ENCODE measurements at places on chromosomes 12 and 14.
A peak's percentile ranks its signal among the peaks of the same experiment; 100 is the strongest.

DNA sequence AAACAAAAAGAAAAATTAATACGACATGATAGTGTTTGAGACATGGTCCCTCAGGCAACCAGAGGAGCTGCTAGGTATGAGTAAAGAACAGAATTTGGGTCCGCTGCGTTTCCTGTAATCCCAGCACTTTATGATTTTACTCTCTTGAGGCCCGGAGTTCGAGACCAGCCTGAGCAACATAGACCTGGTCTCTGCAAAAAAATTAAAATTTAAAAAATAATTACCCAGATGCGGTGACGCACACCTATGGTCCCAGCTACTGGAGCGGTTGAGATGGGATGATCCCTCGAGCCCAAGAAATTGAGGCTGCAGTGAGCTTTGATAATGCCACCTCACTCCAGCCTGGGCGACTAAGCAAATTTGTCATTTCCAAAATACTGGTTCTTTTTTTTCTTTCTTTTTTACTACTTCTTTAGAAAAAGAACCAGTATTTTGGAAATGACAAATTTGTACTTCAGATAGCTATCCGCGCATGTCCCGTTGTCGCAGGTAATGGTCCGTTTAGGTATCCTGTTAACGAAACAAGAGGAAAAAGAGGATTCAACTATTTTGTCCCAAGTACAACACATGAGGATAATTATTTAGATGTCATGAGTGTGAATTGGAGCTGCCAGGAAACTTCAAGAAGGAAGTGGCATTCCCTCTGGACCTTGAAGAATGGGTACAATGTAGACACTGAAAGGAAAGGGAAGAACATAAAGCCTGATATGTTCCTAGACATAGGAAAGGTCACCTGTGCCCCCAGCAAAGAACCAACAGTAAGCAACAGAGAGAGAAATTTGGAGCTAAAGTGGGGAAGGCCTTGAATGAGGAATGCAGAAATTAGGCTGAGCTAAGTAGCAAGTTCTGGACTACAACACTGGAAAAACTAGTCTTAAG lies 1.2 kb upstream of the HECTD1 start:
- peak; percentile 18 for DNase-seq

GRCh38 chr14:74596741-74597450 lies 15.1 kb downstream of the LTBP2 start:
- DNase-seq, result no peak

DNA sequence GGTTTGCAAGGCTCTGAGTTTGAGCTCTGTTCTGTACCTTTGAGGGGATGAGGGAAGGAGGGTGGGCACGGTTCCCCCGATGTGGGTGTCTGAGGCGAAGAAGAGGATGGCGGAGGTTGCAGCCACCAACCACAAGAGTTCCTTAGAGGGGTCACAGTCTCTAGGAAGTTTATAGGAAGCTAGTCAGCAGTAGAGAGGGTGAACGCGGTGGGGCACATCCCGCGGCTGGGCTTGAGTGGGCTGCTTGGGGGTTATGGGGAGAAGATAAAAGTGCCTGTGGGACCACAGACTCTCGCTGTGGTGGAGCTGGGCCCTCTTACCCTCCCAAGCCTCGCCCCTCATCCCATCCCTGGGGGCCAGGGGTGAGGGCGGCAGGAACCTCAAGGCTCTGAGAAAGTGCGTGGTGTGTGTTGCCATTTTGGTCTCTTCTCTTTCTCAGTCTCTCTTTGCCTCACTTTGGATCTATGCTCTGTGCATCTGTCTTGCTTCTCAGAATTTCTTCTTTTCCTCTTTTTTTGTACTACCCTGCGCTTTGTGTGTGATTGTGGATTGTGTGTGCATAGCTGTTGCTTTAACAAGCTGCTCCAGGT lies 2.7 kb downstream of the CD4 start:
- no peak for DNase-seq

GRCh38 chr14:92462568-92462967 lies 51.0 kb upstream of the RIN3 start:
- DNase-seq, result no peak

- no peak for DNase-seq
These were observed 327.5 kb upstream of the DIO2 start for GRCh38 chr14:80538633-80539375.

DNA sequence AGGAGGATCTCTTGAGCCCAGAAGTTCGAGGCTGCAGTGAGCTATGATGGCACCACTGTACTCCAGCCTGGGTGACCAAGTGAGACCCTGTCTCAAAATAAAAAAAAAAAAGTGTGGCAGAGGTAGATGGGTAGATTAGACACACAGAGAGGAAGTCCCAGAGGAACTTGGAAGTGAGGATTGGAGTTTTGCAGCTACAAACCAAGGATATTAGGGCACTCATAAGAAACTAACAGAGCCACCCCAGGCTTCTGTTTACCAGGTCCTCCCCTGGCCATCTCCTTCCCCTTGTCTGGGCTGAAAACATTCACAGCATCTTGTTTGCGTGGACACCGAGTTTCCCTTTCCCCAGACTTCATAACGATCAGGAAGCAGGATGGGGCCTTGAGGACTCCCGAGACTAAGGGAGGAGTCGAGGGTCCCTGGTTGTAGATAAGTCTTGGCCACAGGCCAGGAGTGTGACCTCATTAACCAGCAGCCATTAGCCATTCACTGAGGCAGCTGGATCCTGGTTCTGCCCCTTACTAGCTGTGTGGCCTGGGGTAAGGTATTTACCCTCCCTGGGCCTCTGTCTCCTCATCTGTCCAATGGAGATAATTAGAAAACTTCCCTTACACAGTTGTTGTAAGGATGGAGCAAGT lies 2.1 kb downstream of the MAP1LC3B2 start:
- DNase-seq, result no peak

- no peak for DNase-seq
These were observed 8.2 kb downstream of the TMEM121 start for GRCh38 chr14:105534586-105534985.

- no peak for DNase-seq
These were observed 59.4 kb upstream of the FOXN3 start for GRCh38 chr14:89476354-89476896.

DNA sequence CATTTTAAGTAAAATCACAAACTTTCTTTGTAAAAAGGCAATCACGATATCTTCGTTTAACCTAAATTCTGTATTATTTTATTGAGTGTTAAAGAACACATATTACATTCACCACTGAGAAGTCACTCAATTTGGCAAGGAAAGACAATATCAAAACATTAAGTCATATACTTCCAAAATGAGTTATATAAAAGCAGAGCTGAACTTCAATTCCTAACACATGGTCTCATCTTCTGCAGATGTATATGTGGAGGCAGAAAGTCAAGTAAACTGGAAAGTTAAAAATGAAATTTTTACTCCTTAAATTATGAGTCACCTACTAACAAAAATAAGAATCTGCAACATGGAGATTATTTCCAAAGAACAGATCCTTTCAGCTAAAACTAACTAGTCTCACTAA lies 28.7 kb downstream of the BMAL2 start:
- DNase-seq, result no peak

DNA sequence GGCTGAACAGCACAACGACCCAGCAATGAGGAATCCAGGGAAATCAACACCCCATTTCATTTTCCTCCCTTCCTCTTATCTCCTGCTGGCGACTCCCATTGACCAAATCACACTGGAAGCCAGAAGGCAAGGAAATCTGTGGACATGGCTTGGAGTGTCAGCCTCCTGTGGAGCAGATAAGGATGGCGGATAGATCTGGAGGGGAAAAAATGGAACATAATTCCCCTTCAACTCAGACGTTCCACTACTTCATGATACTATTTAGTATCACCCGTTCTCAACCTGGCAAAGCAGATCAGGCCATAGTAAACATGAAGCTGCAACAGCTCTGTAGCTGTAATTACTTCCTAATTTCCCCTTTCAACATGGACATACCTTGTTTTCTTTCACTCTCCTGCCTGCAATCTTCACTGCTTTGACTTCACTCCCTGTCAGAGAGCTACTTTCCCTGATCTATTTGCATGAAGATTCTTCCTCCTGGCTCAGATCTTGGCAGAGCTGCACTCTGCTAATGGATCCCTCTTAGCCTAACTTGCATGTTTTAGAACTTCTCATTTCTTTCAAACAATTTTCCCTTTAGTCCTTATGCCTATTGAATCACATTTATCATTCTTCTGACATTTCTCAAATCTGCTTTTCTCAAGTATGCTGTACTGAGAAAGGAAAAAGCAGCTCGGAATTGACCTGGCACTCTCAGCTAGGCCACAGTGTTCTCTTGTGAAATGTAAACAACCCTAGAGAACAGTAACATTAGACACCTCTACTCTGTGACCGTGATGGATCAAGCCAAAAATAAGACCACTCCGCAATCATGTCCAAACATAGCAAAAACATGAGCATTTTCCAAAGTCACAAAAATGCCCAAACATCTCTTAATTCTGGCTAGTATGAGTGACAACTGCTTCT lies 135.1 kb downstream of the ETNK1 start:
- DNase-seq, result no peak

GRCh38 chr12:69068448-69068847 lies 135.5 kb upstream of the CPM start:
- DNase-seq, result no peak

- no peak for DNase-seq
These were observed 20.3 kb downstream of the SLC8A3 start for GRCh38 chr14:70168406-70168805.

DNA sequence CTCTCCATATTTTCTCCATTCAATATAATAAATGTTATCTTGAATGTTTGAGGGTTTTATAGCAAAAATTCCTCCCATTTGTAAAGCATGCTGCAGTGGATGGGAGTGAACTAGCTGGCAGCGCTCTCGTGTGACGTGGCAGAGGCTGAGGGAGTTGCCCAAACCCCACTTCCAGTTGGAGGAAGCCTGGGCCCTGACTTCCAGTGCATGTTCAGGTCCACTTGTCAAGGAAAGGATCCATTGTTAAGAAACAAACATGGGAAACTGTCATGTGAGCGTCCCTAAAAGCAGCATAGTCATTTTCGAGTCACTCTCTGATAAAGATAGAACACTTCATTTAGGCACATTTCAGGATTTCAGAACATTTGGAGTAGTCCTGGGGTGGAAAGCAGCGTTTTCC lies 116.6 kb downstream of the SLC25A47 start:
- no peak for DNase-seq

GRCh38 chr12:15556411-15557102 lies 232.6 kb downstream of the EPS8 start:
- no peak for DNase-seq

- no peak for DNase-seq
These were observed 2.4 kb downstream of the EMP1 start for GRCh38 chr12:13198876-13199275.

- no peak for DNase-seq
These were observed 165.6 kb downstream of the SUDS3 start for GRCh38 chr12:118541934-118542333.

DNA sequence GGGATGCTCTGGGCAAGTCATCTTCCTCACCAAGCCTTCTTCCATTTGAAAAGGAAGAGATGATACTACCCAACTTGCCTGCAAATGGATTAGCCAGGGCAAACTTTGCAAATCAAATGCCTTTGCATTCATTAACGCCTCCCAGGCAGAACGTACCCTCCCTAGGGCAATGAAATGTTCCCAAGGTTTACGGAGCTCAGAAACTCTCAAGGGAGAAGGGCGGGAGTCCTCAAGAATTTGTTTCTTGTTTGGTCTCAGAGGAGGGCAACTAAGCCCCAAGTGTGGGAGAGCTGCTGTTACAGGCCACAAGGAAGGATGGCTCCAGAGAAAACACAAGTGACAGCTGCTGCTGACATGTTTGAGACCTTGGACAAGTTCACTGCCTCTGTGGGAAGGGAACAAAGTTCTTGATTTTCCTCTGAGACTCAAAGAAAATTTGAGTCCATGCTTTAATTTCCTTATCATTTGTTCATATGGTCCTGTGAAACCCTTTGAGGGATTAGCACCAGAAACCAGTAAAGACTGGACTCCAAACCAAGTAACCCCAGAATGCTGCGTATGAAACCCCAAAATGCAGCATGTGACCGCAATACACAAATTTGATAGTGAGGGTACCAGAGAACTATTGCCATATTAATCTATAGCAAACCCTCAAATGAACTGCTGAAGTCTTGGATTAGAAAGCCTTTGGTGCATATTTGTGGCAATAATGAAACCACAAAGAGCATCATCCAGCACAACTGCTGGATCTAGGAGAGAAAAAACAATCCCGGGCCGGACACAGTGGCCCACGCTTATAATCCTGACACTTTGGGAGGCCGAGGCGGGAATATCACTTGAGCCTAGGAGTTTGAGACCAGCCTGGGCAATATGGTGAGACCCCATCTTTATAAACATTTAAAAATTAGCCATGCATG lies 22.9 kb downstream of the SPTB start:
- no peak for DNase-seq

DNA sequence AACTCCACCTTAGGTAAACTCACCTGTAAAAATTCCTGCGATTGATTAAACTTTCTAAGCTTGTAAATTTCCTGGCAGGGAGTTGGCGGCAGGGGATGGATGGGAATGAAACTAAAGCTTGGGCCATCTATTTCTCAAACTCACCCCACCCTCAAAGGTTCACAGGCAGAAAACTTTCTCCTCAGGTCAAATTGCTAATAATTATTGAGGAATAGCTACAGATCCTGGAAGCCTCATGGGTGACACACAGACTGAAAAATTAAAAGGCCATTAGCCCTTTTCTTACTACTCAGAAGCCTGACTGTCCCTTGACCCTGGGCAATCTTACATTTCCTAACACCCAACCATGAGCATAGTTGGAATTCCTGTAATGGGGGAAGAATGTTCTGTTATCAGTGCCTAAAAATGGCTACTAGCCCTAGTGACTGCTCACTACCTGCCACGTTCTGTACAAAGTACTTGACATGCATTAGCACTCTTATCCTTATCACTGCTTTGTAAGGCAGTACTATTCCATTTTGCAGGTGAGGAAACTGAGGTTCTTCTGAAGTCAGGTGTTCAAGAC lies 12.4 kb upstream of the SYNDIG1L start:
- no peak for DNase-seq

- DNase-seq, result no peak
These were observed 6.2 kb upstream of the OAS1 start for GRCh38 chr12:112900298-112901145.

DNA sequence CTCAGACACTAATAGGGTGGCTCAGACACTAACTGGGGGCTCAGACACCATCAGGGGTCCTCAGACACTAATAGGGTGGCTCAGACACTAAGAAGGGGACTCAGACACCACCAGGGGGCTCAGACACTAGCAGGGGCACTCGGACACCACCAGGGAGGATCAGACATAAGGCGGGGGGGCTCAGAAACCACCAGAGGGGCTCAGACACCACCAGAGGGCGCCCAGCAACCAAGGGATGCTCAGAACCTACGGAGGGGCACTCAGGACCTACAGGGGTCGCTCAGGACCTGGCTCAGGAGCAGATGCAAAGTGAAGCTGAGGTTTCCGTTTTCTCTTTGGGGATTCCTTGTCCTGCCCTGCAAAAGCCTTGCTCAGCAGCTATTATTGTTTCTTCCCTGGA lies 448.5 kb downstream of the TMEM121 start:
- no peak for DNase-seq

DNA sequence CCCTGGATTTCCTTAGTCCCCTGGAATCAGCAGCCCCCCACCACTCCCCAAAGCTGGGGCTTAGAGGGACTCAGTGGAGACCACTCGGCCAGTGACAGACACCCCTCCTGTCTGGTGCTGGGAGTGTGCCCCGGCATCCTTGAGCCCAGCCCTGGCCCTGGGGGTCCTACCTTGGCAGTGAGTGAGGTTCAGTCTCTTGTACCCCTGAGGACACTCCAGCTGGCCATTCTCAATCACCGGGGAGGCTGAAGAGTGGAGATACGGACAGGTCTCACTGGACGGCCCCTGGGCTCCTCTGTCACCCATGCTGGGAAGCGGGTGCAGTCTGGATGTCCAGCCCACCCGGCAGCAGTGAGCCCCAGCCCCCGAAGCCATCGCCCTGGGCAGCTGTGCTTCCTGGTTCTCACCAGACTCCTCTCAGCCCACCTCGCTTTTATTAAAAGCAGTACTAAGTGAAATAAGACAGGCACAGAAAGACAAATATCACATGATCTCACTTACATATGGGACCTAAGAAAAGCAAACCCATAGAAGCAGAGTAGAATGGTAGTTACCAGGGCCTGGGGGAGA lies 42.3 kb downstream of the ISCA2 start:
- no peak for DNase-seq
